ENCODE measurements at places on chromosomes 7 and 10.

DNA sequence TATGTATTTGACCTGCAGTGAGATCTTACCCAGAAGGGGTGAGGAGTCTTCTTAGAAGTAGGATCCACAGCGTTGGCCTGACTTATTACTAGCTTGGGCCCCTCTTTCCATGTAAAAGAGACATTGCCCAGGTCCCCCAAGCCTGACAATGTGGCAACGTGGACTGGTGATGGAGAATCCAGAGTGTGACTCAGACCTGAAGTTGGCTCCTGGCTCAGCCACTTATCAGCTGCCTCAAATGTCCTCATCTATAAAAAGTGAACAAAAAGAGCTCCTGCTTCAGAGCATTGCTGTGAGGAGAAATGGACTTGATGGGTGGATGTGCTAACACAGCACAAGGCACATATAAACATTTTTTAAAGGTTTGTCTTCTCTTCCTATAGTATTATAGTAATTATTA is 35.4 kb upstream of the TECTB start:
- no peak for DNase-seq

- DNase-seq = no peak
These were observed 5.6 kb upstream of the EMX2 start for GRCh38 chr10:117536866-117537435.

- DNase-seq = peak; percentile 63
These were observed 6.1 kb upstream of the MYOZ1 start for GRCh38 chr10:73647211-73647874.

GRCh38 chr7:119688831-119689230 is 584.1 kb upstream of the KCND2 start:
- no peak for DNase-seq

DNA sequence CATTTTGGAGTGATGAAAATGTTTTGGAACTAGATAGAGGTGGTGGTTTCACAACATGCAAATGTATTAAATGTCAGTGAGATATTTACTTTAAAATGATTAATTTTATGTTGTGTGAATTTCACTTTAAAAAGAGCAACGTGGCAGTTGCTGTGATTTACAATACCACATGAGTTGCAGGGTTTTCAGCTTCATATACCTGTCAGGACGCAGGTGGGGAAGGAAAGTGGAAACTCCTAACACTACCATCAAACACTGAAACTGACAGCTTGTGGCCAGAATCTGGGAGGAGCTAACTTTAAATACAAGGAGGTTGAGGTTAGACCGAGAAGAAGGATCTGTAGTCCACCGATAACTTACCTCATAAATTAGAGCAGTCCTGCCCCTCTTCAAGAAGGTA is 168.9 kb upstream of the TMEM72 start:
- DNase-seq = no peak

DNA sequence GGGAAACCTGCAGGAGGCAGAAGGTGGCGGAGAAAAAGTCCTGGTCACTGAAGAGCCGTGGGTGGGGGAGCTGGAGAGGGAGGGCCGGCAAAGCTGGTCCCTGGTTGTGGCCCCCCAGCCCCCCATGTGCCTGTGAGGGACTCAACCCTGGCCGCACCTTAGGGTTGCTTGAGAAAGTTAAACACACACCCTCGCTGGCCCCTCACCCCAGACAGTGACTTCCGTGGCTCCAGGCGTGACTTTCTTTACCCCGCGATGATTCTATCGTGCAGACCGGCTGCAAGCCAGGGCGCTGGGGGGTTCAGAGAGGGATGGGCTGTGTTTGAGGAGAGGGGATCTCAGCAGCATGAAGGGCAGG is 447.6 kb upstream of the FOXK1 start:
- no peak for DNase-seq

DNA sequence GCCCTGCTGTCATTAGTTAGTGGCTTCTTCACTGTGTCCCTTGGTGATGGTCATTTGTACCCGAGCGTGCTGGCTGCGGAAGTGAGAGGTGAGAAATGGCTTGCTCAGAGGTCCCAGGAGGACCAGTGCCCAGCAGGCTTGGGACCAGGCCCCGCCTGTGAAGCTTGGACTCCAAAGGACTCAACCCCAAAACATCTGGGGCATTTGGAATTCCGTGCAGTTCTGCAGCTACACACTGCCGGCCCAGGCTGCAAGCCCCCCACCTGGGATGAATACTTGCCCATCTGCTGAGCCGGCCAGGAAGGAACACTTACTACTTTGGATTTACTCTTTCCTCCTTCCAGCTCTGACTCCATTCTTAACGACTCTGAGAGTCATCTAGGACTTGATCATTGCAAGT is 18.0 kb downstream of the ECHDC3 start:
- DNase-seq = no peak

DNA sequence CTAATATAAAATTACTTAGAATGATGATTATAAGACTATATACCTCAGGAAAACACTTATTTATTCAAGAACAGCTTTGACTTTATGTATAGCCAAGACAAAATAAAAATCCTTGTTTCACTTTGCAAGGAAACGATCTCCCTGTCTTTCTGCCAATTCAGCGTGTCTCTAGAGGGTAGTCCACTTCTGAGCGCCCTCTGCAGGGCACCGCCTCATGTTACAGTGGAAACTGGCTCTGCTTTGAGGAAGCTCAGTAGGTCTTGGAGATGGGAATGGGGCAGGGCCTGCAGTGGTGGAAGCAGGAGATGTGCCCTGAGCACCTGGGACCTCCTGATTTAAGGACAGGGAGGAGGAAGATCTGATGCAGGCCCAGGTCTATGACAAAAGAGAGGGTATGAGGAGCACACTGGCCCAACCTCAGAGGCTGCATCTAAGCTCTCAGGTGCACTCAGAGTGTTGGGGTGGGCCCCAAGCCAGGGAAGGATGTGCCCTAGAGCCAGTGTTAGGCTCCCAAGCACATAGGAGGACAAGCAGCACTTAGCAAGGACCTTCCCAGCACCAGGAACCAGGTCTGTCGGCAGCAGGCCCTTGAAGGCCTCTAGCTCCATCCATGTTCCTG is 481.0 kb downstream of the TNS3 start:
- DNase-seq = peak; percentile 37

DNA sequence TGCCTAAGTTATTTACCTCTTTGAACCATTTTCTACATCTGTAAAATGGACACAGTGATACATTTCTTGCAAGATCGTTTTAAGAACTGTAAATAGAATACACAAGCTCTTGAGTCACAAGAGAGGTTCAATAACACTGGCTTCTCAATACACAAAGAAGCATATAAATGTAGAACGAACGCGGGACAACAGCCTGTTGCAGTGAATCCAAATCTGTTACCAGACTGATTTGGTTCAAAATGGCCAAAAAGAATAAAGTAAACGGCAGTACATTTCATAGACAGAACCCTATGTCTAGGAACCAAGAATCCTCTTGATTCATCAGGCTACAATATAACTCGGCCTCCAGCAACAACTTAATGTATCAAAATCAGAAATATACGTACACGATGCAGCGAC is 701 bp downstream of the MTPAP start:
- no peak for DNase-seq

GRCh38 chr10:113420733-113421675 is 131.8 kb upstream of the HABP2 start:
- DNase-seq = no peak

DNA sequence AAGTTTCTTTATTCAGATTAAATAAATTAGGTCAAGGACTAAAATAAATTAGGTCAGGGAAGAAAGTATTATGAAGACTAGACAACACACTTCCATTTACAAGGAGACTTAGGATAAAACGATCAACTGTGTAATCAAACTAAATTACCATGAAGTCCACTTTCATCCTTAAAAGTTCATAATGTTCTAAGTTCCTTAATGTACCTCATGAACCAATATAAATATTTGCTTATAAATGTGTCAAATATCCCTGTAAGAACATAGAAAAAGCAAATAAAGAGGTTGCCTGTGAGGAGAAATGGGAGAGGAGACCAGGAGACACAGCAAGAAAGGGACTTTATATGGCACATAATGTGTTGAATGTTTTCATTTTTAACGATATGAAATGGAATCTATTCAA is 345.6 kb downstream of the PARD3 start:
- no peak for DNase-seq

GRCh38 chr7:12803542-12803941 is 116.1 kb downstream of the ARL4A start:
- no peak for DNase-seq

DNA sequence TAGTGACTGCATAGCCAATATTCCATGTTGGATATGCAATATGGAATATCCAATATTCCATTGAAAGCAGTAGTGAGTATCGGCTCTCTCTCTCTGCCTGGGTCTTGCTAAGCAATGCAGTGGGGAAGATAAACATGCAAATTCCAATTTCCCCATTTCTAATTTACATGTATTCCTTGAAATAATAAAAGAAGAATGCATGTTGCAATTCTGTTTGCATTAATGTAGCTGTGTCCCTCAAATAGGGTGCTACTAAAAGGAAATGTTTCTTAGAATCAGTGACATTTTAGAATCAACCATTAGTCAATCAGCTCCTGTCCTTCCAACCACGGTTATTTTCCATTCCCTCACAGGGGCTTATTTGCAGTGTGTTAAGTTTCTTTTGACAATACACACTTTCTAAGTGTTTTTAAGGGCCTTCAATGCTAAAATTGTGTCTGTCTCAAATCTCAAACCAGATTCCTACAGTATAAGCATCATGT is 46.7 kb downstream of the AFAP1L2 start:
- no peak for DNase-seq

- DNase-seq = no peak
These were observed 292.4 kb downstream of the USP6NL start for GRCh38 chr10:11318826-11319598.

DNA sequence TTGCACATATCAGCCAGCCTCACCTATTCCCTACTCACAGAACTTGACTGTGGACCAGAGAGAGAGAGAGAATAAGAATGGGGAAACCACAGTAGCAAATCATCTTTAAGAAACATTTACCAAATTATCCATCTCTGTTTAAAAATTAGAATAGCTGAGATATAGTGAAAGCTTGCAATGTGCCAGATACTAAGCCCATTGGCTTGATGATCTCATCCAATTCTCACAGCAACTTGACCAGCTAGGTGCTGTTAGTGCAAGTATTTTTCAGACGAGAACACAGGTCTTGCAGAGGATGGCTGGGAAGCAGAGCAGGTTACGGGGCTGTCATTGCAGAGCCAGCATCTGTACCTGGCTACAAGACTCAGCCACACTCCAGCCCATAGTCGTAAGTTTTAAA is 50.9 kb downstream of the KLF6 start:
- DNase-seq = no peak

Measured in heart right ventricle (tissue), 16 donors.